ENCODE measurements at places on chromosomes 3 and 15. TPM values are rescaled to one million over a fixed set of nuclear protein-coding genes. Genes with fewer than 3 reads are reported as not detected.
A peak's percentile ranks its signal among the peaks of the same experiment; 100 is the strongest.

GRCh38 chr3:44184319-44184953 is 57.2 kb upstream of the TOPAZ1 start:
- H3K4me3 ChIP-seq, result no peak overlapping the region
- DNase-seq, result no peak
- peaks cover 5% of the 10 kb centered on the region for H3K27me3 ChIP-seq

The PPP2R3A gene
- 18.7 TPM for total RNA-seq

The TWF2 gene
- 103 TPM for total RNA-seq

DNA sequence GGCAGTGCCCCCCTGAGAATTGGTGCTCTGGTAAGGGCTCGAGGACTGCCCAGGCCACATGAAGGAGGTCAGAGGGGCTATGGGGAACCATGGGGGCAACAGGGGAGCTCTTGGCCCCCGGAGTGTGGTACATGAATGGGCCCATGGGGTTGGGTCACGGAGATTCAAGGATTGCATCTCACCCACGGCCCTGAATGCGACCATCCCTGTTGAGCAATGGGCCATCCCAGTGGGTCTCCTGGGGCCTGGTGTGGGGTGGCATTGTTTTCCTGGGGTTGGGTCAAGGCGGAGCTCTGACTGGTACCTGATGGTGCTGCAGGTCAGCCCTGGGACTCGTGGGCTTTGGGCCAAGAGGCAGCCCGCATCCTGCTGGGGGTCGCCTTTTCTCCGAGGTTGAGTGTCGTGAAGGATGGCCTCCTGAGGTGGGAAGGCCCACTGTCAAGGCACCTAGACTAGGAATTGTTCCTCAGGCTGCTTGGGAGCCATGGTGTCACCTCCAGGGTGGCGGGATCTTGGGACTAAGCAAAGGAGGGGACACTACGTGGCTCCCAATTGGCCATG is 198.3 kb downstream of the UBE3A start:
- H3K36me3 ChIP-seq, result no peaks in the 10 kb centered on the region
- no peak overlapping the region for H3K4me3 ChIP-seq
- no peaks in the 10 kb centered on the region for H3K4me1 ChIP-seq
- DNase-seq, result no peak
- no peaks in the 10 kb centered on the region for H3K27me3 ChIP-seq

GRCh38 chr3:76134166-76134565 is 348.8 kb upstream of the ZNF717 start:
- no peaks in the 10 kb centered on the region for H3K4me1 ChIP-seq
- no peak overlapping the region for H3K27ac ChIP-seq
- DNase-seq, result peak; percentile 8
- H3K36me3 ChIP-seq, result no peaks in the 10 kb centered on the region
- no peaks in the 10 kb centered on the region for H3K27me3 ChIP-seq

The SLC9C1 gene
- total RNA-seq, result not detected
